Activated T-helper 1 cell treated with Interleukin-2 at 50 U/mL for 16 hours (primary cell): ENCODE measurements at places on chromosomes 3 and 15.

DNA sequence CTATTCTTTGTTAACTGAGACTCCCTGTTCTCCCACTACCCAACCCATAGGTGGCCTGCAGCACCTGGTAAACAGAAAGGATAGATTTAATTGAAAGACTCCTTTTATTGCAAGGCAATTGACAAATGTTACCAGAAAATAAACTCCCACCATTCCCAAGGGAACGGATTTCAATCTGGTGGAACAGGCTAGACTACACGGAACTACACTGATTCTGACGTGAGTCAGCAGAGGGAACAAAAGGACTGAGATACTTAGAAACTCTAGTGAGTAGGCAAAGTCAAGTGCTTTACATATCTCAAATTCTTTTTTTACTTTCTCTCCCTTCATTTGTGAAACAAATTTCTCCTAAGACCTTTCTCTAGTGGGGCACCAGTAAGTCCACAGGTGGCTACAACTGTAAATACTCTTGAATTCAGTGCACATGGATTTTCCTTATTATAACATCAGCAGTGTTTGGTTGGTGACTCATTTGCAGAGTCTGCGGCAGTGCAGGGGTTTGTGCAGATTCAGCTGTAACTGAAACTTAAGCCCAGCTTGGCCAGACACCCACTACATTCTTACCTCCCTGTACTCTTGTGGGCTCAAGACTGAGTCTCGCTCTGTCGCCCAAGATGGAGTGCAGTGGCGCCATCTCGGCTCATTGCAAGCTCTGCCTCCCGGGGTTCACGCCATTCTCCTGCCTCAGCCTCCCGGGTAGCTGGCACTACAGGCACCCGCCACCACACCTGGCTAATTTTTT is 34.3 kb upstream of the PLSCR2 start:
- DNase-seq: no peak

GRCh38 chr15:26038693-26039092 is 175.6 kb upstream of the ATP10A start:
- DNase-seq: no peak

- DNase-seq: no peak
These were observed 15.8 kb downstream of the TMC3 start for GRCh38 chr15:81358248-81358647.

GRCh38 chr3:194664857-194665256 is 7.1 kb downstream of the LSG1 start:
- no peak for DNase-seq

GRCh38 chr3:142445816-142446254 is 2.0 kb downstream of the XRN1 start:
- DNase-seq: no peak

DNA sequence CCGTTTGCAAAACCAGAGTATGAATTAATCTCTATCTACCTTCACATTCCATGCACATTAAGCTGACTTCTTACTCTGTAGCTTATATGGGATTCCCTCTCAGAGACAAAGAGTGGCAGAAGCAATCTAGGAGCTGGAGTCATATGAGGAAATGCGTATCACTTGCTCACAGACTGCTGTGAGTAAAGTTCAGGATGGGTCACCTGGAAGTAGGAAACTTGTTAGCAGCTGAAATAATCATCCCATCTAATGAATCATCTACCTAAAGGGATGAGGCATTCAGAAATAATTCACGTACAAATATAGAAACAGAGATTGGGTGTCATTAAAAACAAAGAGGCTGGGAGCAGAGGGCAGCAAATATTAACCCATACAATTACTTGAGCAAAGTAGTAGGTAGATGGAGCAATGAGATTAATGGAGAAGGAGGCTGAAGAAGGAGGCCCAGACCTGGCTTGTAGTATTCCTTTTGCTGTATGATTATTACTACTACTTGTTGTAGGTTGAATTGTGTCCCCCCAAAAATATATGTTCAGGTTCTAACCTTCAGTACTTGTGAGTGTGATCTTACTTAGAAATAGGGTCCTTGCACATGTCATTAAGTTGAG is 866.3 kb downstream of the ROBO2 start:
- no peak for DNase-seq

- no peak for DNase-seq
These were observed 22.8 kb downstream of the ATP2C1 start for GRCh38 chr3:130916507-130917167.

DNA sequence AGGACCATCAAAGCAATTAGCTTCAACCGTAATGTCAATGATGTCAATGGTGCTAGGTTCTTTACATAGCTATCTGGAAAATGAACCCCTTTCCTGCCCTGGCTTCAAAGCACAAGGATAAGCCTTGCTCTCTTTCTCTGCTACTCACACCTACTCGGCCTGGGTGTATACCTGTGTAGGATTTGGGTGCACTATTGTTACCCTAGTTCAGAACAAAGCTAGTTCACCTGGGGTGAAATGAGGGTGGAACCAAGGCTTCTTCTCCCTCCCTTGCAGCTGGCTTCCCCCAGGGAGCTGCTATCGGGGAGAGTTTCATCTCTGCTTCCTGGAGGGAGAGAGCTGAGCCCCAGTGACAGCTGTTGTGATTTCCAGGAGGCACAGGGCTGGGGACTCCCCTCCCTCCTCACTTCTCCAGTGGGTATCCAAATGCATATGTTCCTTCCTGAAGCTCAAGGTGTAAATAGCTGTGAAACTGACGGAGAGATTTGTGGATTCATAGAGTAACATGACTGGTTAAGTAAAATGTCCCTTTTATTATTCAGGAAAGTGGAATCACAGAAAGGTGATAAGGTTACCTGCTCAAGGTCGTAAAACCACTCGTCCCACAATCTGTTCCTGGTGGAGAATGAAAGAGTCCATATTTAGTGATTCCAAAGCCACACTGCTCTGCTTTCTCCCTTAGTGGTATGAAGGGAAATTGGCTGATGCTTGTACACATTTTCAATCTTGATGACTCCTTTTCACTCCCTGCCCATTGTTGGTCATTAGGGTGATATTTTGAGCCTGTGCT is 11.8 kb upstream of the C3orf70 start:
- no peak for DNase-seq

DNA sequence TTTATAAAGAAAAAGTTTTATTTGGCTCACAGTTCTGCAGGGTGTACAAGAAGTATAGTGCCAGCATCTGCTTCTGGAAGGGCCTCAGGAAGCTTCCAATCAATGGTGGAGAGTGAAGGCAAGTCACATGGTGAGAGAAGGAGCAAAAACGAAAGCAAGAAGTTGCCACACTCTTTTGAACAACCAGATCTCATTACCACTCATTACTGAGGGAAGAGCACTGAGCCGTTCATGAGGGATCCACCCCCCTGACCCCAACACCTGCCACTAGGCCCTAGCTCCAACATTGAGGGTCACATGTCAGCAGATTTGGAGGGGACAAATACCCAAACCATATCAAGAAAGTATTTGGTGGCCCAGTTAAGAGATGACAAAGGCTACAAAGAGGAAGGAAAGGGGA is 239.3 kb upstream of the UBE2E1 start:
- DNase-seq: no peak

- DNase-seq: no peak
These were observed 8.7 kb upstream of the CAMK1 start for GRCh38 chr3:9778143-9779074.

DNA sequence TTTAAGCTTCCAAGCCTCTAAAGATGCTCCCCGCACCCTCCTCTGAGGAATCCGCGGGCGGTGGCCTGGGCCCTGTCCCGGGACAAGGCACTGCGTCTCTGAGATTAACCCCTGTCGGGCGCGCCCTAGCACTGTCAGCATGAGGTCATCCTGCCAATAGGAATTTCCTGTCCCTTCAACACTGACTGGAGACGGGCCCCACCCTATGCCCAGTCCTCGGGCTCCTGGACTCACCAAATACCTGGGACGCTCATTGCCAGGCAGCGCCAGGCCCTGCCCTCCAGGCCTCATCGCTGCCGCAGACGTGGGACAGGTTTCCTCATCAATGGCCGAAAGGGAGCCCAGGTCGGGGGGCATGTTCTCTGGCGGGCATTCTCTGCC is 67.6 kb upstream of the SH3GL3 start:
- no peak for DNase-seq

- DNase-seq: no peak
These were observed 143.4 kb upstream of the BCL6 start for GRCh38 chr3:187888701-187889100.

DNA sequence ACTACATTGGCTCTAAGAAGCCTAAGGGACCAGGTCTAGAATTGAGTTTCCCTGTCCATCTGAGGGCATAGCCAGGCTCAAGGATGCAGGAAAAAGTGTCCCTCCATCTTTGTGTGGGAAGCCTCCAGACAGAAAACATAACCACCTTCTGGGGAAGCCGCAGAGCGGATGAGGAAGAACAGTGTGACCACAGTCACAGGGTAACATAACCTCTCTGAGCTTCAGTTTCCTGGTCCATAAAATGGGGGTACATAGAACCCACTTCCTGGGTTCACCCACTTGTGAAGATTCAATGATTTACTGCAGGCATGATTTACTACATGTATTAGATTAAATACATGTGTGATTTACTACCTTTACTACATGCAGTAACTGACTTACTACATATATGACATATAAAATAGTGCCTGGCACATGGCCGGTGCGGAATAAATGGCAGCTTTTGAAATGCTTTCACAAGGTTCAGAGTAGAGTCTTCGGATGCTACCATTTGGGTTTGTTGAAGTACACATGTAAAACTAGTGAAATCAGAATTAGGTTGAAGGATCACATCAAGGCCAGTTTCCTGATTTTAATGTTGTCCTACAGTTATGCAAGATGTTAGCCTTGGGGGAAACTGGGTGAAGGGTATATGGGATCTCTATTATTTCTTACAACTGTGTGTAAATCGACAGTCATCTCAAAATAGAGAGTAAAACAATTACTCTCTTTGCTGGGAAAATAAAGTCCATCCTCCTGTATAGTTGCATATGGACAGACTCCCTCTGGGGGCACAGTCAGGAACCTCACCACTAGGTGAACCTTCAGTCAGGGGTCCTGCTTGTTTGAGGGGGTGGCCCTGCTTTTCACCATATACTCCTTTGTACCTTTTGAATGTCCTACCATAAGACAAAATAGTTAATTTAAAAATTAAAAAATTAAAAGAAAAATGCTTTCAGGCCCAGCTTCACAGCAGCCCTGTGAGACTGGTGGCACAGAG is 86.0 kb downstream of the SEMA5B start:
- no peak for DNase-seq

- no peak for DNase-seq
These were observed 6.9 kb downstream of the PLXND1 start for GRCh38 chr3:129599607-129600006.

DNA sequence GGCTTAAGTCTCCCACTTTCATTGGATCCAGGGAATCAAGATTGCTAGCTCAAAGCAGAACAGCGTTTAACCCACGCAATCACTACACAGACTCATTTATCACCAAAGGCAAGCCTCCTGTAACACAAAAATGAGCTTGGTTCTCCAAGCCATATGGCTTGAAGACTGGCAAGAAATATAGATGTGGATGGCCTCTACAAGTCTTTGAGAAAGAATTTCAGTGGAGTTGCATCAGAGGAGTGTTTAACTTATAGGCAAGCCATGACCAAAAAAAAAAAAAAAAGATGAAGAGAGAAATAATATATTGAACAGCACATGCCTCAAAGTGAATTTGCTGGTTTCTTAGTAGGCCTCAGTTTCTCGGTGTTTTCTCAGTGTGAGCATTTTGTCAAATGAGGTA is 27.3 kb downstream of the PDZRN3 start:
- DNase-seq: no peak

GRCh38 chr15:76976572-76977270 is 18.2 kb upstream of the PSTPIP1 start:
- no peak for DNase-seq

DNA sequence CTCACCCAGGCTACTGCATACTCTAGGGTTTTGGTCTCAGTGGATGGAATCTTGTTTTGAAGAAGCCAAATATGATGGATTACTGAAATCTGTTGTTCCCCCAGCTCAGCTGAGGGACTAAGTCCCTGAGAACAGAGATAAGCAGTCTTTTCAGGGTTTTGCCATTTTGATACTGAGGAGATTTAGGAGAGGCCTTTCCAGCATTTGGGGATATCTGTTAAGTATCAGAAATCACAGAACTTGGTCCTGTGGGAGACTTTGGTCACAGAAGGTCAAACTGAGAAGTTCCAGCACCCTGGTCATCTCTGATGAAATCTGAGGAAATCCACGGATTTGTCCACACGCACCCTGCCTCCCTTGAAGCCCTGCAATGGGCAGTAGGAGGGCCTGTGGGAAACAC is 181.0 kb upstream of the GADL1 start:
- no peak for DNase-seq

DNA sequence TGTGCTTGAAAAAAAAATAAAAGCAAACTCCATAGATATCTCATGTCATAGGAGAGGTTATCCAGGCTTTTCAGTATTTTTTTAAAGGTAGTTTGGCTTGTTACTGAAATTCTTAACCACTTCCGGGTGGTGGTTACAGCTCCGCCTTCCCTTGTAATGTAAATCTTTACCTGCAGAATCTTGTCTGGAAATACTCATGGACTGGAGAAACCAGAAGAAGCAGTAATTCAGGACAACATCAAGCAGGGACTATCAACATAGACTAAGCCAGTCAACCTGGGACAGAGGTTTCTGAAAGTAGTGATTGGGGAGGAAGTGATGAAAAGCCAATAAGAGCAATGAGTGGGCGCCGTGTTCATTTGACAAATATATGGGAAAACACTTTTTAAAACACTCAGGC is 78.9 kb upstream of the SKOR1 start:
- DNase-seq: no peak

GRCh38 chr3:89762405-89762804 is 655.0 kb downstream of the EPHA3 start:
- DNase-seq: no peak

DNA sequence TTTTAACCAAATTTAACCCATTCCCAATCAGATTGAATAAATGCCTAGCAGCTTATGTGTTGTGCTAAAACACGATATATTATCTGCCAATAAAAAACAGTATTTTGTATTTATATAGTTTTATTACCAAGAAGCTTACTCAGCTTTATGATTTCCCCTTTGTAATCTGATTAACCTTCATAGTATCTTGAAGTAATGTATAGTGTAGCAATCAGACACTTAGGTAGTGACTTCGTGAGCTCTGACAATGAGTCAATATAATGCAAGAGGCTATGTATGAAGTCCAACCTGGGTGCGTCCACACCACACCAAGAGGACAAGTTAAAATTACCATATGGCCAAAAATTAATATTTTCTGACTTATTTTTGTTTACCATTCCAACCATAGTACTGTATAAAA is 2.1 kb upstream of the CNBP start:
- DNase-seq: no peak

DNA sequence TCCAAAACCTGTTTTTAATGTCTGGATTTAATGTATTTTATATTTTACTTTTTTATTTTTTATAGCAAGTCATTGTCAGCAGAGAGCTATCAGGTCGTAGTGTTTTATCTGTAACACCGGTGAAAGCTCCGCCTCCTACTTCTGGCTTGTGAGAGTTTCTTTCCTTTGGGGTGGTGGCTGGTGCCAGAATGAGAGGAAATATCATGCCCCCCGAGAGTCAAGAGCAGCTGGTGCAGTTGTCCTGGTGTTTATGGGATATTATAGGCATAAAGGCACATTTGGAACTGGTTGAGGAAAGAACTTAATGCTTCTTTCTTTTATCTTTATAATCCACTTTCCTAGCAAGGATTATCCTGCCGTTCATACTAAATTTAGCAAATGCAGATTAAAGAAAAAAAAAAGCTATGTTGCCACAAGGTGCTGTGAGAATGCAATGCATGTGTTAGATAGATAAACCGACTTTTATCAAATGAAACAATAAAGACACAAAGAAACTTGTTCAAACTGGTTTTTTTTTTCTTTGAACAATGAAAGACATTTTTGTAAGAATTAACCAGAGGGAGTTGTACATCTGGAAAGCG is 260.1 kb upstream of the PLSCR5 start:
- DNase-seq: no peak
